Lower lobe of right lung (tissue), 2 donors: ENCODE measurements at places on chromosomes 12 and 14. TPM values are rescaled to one million over a fixed set of nuclear protein-coding genes. Genes with fewer than 3 reads are reported as not detected.
A peak's percentile ranks its signal among the peaks of the same experiment; 100 is the strongest.

The C12orf54 gene
- total RNA-seq: 0.53 TPM

The TRIM9 gene
- 0.92 TPM for total RNA-seq

DNA sequence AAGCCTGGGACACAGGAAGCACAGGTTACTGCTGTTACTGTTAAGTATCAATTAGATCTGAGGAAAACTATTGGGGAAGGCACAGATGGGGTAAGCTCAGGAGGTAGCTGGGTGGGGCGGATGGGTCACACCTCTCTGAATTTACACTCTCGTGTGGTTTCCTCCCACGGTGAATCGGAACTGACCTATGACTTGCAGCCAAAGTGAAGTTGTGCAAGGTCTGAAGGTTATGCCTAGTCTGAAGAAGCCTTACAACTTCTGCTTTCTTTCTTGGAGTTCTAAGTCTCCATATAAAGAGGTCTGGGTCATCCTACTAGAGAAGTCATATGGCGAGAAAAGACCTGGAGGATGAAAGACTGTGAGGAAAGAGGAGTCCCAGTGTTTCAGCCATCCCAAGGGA is 25.6 kb upstream of the GPATCH2L start:
- H3K27ac ChIP-seq: no peak overlapping the region
- no peak for DNase-seq
- H3K4me3 ChIP-seq: no peak overlapping the region
- peaks cover 17% of the 10 kb centered on the region for H3K27me3 ChIP-seq

DNA sequence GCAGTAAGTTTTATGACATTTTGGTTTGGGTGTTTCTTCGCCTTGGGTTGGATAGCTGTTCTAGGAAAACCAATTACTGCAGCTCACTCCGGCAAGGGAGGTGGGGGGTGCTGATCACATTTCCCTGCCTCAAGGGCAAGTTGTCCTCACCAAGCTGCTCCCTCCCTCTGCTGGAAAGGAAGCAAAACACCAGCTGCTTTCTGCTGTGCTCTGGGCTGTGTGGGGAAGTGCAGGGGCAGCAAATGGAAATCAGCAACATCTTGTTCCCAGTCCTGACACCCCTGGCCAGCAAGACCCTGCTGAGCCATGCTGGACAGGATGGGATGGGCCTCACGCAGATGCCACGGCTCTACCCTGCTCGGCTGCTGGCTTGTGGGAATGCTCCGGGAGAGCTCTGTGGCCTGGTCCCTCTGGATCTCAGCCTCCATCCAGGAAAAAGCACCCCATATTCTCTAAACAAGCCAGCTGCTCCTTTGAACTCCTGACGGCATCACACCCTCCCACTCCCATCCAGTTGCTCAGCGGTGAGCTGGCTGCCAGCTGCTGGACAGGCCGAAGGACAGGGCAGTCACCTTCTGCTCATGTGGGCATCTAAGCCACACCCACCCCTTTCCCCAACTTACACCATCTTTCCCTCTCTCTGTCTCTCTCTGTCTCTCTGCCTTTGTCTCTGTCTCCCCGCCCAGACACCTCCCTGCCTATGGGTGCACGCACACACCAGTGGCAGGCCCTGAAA is 52.4 kb upstream of the EIF5 start:
- no peaks in the 10 kb centered on the region for H3K36me3 ChIP-seq
- no peak overlapping the region for H3K27ac ChIP-seq
- no peak overlapping the region for H3K4me3 ChIP-seq
- peaks cover 19% of the 10 kb centered on the region for H3K4me1 ChIP-seq

DNA sequence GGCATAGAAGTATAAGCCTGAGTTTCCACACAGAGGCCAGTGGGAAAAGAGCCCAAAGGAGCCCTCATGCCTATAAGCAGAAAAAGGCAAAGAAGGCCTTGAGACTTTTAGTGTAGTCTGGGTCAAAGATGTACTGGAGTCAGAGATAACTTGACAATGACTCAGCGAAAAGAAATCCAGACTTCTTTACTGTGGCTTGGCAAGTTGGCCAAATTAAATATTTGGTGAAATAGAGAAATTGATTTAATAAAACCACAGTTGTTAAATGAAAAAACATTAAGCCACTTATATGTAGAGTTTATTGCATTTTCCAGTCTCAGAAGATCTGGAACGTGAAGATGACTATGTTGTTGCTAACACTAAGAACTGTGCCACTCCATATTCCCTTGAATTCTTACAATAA is 105.1 kb downstream of the TMTC3 start:
- no peak for DNase-seq
- H3K4me3 ChIP-seq: no peak overlapping the region
- H3K27me3 ChIP-seq: no peaks in the 10 kb centered on the region
- no peaks in the 10 kb centered on the region for H3K4me1 ChIP-seq
- no peaks in the 10 kb centered on the region for H3K36me3 ChIP-seq

GRCh38 chr12:4069670-4070010 is 196.4 kb upstream of the PARP11 start:
- no peaks in the 10 kb centered on the region for H3K36me3 ChIP-seq
- H3K27ac ChIP-seq: peak overlapping the region; percentile 34
- no peaks in the 10 kb centered on the region for H3K4me1 ChIP-seq
- H3K4me3 ChIP-seq: no peak overlapping the region

- H3K27ac ChIP-seq: peak overlapping the region; percentile 85
- no peaks in the 10 kb centered on the region for H3K27me3 ChIP-seq
- H3K36me3 ChIP-seq: peaks cover 39% of the 10 kb centered on the region
- H3K4me1 ChIP-seq: peaks cover 16% of the 10 kb centered on the region
- H3K4me3 ChIP-seq: peak overlapping the region; percentile 70
Observed at GRCh38 chr14:50116966-50117365, 594 bp upstream of the VCPKMT start.

GRCh38 chr14:76257842-76258397 is 106.2 kb downstream of the GPATCH2L start:
- H3K27ac ChIP-seq: no peak overlapping the region
- H3K36me3 ChIP-seq: no peaks in the 10 kb centered on the region
- H3K4me1 ChIP-seq: no peaks in the 10 kb centered on the region
- no peak for DNase-seq
- no peaks in the 10 kb centered on the region for H3K27me3 ChIP-seq

DNA sequence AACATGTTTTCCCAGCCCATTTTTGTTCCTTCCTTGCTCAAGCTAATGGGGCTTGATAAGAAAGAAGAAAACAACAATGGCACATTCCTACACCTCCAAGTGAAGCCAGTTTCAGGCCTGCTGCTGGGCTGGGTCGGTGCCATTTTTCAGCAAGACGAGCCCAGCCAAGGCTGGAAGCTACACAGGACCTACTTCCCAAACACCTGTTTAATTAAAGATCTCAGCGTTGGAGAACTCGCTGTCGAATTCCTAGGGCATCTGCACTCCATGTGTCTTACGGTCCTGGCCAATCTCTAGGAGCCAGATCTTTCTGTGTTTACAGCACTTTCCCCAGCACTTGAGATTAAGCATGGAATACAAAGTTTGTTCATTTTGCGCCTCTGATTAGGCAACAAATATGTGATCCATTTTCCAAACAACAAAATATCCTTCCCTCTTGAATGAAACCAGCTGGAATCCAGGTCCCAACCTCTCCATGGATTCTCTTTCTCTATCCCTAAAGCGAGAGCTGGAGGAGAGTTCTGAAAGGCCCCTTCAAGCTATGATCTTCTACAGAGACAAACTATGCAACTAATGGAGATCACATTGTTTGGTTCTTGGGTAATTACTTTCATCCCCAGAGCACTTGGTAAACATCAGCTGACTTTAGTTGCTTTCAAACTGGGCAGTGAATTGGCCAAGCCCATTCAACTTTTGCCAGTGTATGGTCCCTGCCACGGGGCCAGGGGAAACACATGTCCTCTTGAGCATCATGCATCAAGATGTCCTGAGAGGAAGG is 34.3 kb upstream of the TC2N start:
- H3K36me3 ChIP-seq: no peaks in the 10 kb centered on the region
- no peak overlapping the region for H3K4me3 ChIP-seq
- no peak for DNase-seq
- peak overlapping the region; percentile 58 for H3K27ac ChIP-seq
- no peaks in the 10 kb centered on the region for H3K27me3 ChIP-seq
